ENCODE measurements at places on chromosomes 3 and 15.

- no peak for DNase-seq
Observed at GRCh38 chr3:43676441-43676840, 14.3 kb upstream of the ABHD5 start.

DNA sequence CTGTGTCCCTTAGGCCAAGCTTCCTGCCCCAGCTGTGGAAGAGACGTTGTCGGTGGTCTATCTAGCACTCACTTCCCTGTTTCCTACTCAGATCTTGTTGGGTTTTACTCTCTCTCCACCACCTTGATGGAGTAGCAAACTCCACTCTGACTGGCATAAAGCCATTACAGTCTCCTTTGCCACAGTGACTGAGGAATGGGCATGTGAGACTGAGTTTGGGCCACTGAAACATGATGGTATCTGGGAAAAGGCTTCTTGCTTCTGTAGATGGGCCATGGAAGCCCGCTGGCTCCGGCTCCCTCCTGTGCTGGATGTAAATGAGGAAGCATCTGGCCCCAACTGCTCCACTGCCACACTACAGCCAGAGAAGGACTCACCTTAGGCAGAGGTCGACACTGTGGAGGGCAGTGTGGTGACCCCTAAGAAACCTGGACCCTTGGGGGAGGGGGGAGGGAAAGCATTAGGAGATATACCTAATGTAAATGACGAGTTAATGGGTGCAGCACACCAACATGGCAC is 9.4 kb upstream of the CAMK1 start:
- no peak for DNase-seq

DNA sequence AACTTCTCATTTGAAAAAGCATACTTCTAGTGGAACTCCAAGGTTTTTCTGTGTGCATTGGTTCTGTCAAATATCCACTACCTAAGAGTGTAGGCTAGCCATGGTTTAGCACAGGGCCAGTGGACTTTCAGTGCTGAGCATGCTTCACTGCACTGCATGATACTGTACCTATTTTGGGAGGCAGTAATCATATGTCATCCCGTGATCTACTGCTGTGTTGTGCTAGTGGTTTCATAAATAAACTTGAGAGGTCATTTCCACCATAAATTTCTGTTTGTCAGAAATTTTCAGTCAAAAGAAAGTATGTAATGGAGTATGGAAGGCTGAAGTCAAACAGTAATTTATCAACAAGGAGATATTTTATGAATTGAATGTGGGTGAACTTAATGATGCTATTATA is 203.6 kb downstream of the ROBO1 start:
- no peak for DNase-seq

GRCh38 chr3:142577696-142578328 is 721 bp downstream of the ATR start:
- DNase-seq, result no peak

- no peak for DNase-seq
Observed at GRCh38 chr15:80873366-80873952, 94.3 kb downstream of the CEMIP start.

DNA sequence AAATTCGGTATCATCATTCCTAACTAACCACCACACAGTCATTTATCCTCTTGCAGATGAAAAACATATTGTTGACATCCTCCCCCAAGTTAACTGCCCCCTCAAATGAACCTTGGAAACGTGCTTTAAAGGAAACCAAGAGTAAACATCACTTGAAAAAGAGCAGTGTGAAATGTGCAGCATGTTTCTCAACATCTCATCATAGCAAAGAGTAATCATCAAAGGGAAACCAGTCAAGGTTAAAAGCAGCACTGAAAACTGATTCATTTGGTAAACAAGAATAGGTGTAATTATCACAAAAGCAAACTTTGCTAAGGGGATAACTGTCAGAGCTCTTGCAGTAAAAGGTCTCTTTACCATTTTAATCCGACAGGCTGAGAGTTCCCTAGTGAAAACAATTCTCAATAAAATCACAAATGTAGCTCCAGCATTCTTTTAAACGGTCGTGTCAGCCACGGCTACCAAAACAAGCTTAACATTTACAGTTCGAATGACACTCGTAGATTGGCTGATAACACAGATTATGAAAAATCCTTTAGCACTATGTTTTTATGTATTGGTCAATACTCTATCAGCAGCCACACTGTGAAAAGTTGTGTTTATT is 461.0 kb downstream of the GBE1 start:
- no peak for DNase-seq

DNA sequence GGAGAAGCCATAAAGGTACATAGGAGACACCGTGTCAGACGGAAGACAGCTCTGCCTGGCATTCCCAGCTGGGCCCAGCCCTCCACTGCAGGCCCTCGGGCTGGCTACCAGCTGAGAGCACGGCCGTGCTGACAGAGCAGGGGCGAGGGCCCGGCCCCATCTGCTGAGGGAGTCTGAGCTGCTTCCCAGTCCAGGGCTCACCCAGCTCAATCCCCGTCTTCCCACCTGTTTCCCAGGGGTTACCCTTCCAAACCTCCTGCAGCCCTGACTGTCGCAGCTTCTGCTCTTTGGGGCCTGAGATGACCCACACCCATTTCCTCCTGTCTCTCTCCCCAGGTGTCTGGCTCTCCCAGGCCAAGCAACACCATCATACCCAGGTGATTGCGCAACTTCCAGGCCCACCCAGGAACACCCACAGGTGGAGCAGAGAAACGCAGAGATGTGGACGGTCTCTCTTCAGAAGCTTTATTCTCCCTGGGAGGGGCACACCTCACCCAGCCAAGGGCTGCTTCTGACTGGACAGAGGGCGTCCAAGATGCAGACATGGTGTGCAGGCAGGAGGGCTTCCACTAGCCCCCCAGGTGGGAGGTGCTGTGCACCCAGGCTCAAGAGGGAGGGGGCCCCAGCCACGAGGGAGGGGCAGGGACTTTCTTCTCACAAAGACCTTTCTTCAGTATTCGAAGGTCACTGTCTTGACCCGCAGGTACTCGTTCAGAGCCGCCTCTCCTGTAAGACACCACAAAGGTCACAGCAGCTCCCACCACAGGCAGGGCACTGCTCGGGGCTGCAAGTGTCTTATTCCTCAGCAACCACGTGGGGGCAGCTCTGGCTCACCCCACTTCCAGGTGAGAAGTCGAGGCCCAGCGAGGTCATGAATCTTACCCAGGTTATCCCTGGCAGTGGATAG is 19.4 kb upstream of the SLC41A3 start:
- no peak for DNase-seq

- DNase-seq, result no peak
Observed at GRCh38 chr3:127370906-127371305, 83.1 kb upstream of the PRR20G start.

- DNase-seq, result no peak
Observed at GRCh38 chr15:39874890-39875549, 45.0 kb downstream of the GPR176 start.

GRCh38 chr3:145817870-145818483 is 343.0 kb downstream of the PLOD2 start:
- no peak for DNase-seq

DNA sequence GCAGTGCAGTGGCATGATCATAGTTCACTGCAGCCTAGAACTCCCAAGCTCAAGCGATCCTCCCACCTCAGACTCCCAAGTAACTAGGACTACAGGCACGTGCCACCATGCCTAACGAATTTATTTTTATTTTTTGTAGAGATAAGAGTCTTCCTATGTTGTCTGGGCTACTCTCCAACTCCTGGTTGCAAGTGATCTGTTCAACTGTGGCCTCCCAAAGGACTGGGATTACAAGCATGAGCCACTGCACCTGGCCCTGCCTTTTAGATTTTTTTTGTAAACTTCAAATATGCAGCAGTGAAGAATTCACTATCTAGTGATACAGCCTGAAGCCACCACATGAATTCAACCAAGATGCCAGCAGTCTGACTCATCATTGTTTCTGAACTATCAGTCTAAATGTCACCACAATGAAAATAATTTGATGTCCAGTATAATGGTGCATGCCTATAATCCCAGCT is 32.7 kb downstream of the UBXN7 start:
- no peak for DNase-seq

Data from activated naive CD4-positive, alpha-beta T cell (primary cell).